Esophagus squamous epithelium (tissue), 5 donors: ENCODE measurements at places on chromosomes 7 and 10.

DNA sequence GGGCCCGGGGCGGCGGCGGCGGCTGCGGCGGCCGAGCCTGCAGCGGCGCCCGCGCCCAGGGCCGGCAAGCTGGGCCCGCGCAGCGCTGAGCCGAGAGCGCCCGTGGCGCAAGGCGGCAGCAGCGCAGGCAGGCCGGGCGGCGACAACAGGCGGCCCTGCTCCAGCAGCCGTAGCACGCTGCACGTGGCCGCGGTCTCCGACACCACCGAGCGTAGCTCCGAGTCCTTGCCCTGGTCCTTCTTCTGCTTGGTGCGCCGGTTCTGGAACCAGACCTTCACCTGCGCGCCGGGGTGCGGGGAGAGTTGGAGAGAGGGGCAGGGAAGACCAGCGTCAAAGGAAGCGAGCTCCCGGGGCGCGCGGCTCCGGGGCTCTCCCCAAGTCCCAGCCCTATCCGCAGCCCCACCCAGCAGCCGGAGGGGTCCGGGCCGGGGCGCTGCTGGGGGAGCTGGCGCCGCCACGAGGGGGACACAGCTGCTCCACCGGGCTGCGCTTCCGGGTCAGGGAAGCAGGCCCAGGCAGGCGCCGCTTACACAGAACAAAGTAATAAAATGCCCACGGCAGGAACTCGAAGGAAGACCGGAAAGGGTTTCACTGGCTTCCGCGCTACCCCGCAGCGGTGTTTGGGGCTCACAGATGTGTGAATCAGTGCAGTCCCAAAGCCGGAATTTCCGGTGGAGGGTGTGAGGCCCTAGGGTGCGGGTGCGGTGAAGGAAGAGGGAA lies 3.6 kb downstream of the VAX1 start:
- no peak for DNase-seq

- no peak for DNase-seq
These were observed 189.1 kb upstream of the INHBA start for GRCh38 chr7:41891950-41892349.

DNA sequence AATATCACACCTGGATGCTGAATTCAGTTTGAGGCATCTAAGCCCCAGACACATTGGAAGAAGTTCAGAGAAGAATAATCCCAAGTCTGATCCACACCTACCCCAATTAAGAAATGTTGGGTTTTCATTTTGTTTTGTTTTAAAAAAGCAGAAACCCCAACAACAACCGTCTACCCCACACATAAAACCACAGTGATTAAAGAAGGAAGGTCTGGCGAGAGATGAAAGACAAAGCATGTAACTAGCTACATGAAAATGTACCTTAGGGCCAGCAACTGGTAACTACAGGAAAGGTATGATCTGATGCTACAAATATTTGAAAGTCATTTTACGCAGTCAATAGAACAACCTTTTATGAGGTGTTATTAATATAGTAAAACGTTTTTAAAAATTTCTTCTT lies 1112.3 kb downstream of the GATA3 start:
- DNase-seq: no peak

DNA sequence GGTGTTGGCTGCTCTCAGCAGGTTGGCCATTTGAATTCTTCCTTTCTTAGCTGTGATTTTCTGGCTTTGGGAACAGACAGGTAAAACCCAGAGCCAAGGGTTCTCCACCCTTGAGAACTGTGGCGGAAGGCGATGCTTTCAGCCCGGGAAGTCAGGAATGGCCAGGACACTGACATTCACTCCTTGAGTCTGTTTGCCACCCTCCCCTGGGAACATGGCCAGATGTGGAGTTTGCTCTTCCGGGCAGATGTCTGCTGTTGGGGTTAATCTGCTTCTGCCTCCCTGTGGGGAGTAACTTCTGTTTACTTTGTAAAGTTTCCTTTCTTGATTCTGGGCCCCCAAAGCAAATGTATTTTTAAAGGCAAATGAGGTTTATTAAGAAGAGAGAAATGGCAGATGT lies 17.7 kb downstream of the GATA3 start:
- DNase-seq: no peak

DNA sequence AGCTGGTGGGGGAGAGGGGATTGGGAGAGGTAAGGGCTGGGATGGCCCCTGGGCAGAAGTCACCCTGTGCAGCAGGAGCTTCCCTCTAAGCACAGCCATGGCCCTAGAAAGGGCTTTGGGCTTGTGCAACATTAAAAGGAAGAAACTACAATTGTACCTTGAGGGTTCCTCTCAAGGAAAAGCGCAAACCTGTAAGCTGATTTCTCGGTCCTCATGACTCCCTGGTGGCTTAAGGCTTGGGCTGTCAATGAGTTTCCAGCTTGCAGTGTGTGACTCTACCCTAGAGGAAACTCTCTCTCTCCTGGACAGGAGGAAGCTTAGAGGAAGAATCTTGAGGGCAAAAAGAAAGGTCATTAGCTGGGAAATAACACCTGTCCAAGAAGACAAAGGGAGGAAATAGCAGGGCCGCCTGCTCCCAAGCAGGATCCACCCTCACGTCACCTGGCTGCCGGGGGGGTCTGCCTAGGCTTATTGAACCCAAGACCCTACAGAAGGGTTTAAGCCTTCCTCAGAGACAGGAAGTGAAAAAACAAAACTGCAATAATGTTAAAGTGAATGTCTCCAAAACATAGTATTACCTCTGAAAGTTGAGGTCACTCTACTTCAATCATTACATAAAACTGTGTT lies 112.5 kb downstream of the WDR11 start:
- no peak for DNase-seq

DNA sequence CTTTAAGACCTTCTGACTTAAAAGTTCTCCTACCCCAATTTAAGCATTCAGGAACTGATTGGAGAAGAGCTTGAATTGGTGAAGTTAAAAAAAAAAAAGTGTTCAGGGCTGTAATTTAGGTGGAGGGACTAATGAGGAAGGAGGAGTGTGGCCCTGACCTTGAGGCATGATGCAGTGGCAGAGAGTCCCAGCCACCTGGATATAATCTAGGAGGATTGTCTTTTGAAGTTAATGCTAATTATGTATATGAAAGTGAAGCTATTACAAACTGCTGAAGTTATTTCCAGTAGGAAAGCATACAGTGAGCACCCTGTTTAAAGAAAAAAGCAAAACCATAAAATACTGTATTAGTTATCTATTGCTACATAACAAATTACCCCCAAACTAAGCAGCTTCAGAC lies 31.5 kb downstream of the ADD3 start:
- DNase-seq: no peak

- no peak for DNase-seq
These were observed 53.5 kb downstream of the SEPTIN7 start for GRCh38 chr7:35854311-35854710.

- no peak for DNase-seq
These were observed 187.9 kb downstream of the ZNF365 start for GRCh38 chr10:62562101-62562500.

- no peak for DNase-seq
These were observed 16.6 kb upstream of the LANCL2 start for GRCh38 chr7:55348502-55348901.

DNA sequence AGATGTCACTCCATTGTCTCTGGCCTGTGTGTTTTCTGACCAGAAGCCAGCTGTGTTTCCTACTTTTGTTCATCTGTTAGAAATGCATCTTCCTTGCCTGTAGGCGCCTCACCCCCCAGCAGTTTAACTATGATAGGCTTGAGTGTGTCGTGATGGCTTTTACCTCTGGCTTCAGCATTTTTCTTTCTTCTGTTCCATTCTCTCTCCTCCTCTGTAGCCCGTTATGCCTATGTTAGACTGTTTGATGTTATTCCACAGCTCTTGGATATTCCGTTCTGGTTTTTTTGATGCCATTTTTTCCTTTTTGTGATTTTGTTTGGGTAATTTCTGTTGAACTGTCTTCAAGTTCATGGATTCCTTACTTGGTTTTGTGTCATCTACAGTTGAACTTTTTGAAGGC lies 17.9 kb downstream of the MMP21 start:
- DNase-seq: no peak

DNA sequence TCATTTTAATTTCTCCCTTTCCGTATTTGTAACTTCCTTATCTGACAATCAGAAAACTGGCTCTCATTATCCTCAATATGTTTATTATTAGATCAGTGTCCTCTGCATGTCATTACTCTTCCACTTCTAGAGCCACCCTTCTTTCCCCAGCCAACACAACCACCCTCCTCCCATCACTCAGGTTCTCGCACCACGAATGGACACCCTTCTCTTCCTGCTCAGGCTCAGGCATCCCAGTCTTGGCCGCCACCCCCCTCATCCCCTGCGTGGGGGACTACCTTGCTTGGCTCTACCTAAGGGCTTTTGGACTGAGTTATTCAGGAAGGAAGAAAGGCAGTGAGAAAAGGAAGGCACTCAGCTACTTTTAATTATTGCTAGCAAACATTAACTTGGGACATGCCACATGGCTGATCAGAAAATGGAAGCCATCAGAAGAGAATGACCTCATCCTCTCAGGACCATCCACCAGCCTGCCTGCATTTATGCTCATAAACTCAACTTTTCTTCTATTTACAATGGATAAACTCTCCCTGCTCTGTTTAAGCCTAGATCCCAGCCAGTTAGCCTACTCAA lies 199.9 kb upstream of the PLXNA4 start:
- no peak for DNase-seq

DNA sequence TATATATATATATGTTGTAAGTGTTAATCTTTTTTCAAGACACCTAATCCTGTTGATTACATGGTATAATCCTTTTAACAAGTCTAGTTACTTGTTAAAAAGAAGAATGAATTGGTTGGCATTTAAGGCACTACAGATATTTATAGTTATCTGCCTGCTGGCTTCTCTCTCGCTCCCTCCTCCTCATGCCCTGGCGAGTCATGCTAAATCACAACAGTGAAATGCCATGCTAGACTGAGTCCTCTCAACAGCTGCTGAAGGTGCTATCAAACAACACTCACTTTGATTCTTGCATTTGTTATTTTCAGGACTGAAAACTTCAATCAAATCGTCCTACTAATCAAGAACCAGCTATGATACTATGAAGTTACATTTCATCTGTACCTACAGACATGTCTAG lies 15.4 kb downstream of the NRAP start:
- no peak for DNase-seq

DNA sequence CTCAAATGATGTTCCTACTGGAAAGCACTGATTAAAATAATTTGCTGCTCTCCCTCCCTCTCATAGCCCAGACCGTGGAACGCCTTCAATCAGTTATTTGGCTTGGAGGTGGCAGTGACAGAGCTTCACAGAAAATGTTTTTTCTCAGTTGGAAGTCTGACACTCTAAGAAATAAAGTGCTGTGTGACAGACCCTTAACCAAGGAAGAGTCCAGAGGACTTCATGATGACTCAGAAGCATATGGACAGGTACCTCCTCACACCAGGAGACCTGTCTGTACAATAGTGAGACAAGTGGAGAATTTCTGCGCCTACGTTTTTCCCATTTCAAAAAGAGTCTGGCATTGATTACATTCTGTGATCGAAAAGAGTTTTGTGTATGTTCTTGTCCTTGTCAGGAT lies 295.5 kb downstream of the DOCK4 start:
- DNase-seq: no peak

DNA sequence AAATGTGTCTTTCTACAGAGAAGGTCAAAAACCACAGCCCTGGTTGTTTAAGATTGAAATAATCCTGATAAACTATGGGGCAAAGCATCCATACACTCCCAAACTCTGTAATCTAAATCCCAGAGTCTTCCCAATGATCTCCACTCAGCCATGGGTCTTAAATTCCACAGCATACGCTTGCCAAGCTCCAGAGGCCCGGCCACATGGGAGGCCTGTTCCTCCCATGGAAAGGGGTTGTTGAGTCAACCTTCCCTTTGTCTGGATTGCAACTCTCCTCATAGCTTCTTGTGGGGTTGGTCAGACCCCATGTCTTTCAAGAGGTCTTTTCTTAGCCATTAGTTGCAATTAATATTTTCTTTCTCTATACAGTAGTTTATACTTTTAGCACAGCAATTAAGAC lies 718 bp upstream of the STEAP4 start:
- DNase-seq: no peak

GRCh38 chr7:25823571-25823970 lies 328.4 kb upstream of the NFE2L3 start:
- DNase-seq: no peak

DNA sequence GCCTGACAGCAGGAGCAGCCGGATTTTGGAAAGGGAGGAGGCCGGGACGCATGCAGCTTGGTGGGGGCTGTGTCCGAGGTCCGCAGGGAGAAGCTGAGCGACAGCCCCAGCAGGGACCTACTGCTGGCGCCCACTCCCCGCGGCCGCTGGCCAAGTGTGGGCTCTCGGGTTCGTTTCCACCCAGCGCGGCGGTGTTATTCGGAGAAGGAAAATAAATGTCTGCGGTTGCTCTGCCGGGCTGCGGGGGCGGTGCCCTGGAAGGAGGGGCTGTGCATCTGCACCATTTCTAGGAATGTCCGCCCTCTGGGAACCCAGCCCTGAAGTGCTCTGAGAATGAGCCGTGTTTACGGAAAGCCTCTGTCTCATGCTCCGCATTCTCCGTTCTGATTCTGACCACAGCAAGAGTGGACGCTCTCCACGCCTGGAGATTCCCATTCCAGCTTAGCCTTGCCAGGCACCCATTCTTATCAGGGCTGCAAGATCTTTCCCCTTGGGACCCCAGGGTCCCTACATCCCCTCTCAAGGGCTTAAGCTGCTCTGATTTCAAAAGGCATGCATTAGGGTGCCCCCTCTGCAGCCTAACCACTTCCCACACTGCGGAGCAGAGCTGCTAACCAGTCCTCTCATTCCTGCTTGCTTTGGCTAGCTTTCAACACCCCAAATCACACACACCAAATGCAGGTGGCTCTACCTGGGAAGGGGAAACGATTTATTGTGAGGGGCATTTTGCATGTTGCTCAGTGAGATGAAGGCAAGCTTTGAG lies 256.6 kb upstream of the GLI3 start:
- no peak for DNase-seq

GRCh38 chr7:40733114-40733513 lies 598.3 kb downstream of the SUGCT start:
- no peak for DNase-seq

DNA sequence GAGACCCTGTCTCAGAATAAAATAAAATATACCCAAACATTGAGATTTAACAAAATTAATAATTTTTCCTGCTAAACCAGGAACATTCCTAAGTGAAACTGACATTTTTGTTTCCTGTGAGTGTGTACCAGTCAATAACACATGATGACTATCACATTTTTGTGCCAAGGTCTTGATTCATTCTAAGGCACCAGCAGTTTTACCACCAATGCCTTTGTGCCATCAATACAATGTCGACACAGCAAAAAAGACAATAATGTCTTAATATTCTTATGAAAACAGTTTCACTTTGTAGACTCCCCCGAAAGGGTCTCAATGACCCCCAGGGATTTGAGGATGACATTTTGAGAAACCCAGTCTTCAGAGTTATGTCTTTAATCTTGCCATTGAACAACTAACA lies 7.2 kb upstream of the CADPS2 start:
- no peak for DNase-seq

- no peak for DNase-seq
These were observed at the start of gene UBTD1 for GRCh38 chr10:97498841-97499560. UBTD1 (plus strand) TSS chr10:97498924; CDS start chr10:97499204, 280 bp downstream.

- no peak for DNase-seq
These were observed 272.2 kb downstream of the TCF7L2 start for GRCh38 chr10:113222207-113222606.

- no peak for DNase-seq
These were observed 61.1 kb downstream of the MKI67 start for GRCh38 chr10:128064970-128065580.
